ENCODE measurements at places on chromosomes 3 and 15. TPM values are rescaled to one million over a fixed set of nuclear protein-coding genes. Genes with fewer than 3 reads are reported as not detected.

HDC gene
- total RNA-seq = 2.1 TPM

ARHGEF26 gene
- 7.3 TPM for total RNA-seq

ANKRD34C gene
- not detected for total RNA-seq

XCR1 gene
- not detected for total RNA-seq

CADPS gene
- total RNA-seq = 1.0 TPM

TBC1D2B gene
- 30.3 TPM for total RNA-seq

NR2E3 gene
- total RNA-seq = 1.0 TPM

SLC7A14 gene
- total RNA-seq = not detected

CLDN18 gene
- total RNA-seq = under 0.01 TPM

PLA2G4E gene
- 0.52 TPM for total RNA-seq

EPHB3 gene
- total RNA-seq = 27.7 TPM

LRRFIP2 gene
- total RNA-seq = 33.9 TPM

RPL39L gene
- 9.4 TPM for total RNA-seq

ST3GAL6 gene
- total RNA-seq = 14.1 TPM

C2CD4A gene
- not detected for total RNA-seq

ACSBG1 gene
- under 0.01 TPM for total RNA-seq

DPPA4 gene
- total RNA-seq = 0.52 TPM

TMC3 gene
- total RNA-seq = not detected
